ENCODE measurements at places on chromosomes 2 and 18. TPM values are rescaled to one million over a fixed set of nuclear protein-coding genes. Genes with fewer than 3 reads are reported as not detected.
A peak's percentile ranks its signal among the peaks of the same experiment; 100 is the strongest.

GRCh38 chr2:82964341-82964740, 1494.7 kb downstream of the SUCLG1 start:
- DNase-seq: no peak

DNA sequence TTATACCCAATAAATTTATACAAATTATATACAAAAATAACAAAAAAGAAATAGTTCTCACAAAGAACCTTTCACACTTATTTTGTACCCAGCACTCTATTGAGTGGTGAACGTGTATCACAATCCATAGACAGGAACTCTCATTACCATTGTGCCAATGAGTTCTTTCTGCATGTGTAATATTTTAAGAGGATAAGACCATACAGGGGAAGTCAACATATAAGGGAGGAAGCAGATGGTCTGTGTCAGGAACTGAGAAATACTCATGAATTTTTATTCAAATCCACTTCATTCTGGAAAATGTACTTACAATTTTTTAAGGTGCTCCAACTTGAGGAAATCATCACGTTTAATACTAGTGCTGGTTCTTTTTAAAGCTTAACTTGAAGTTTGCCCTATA, 27.1 kb upstream of the ELOA2 start:
- DNase-seq: no peak

DNA sequence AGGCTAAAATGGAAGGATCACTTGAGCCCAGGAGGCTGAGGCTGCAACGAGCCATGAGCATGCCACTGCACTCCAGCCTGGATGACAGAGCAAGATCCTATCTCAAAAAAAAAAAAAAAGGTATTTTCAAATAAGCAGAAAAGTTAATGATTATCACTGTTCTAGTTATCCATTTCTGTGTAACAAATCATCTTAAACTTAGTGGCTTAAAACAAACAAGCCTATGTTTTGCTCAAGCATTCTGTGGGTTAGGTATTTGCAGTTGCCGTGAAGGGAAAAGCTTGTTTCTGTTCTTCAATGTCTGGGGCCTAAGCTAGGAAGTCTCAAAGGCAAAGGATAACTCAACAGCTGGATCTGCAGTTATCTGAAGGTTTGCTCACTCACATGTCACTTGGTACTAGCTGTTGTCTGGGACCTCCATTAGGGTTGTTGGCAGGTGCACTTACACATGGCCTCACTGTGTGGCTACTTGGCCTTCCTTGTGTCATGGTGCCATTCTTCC, 14.1 kb downstream of the MFF start:
- no peak for DNase-seq

DNA sequence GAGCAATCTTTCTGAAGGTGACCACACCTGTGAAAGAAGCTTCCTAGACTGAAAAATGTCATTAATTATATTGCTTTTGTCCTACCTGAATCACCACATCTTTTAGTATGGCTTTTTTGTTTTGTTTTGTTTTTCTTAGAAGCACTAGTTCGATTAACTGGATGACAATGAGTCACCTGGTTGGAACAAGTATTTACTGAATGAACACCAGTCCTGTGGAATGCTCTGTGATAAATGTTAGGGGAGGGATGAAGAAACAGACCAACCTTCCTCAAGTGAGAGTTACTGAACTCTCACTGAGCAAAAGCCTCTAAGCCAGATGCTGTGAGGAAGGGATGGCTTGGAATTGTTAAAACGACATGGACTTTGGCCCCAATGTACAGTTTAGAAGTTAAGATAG, 26.8 kb upstream of the DCC start:
- no peak for DNase-seq

IL1F10 gene
- total RNA-seq: not detected

KCNG2 gene
- 0.99 TPM for total RNA-seq

ERLEC1 gene
- total RNA-seq: 43.4 TPM

- peak; percentile 31 for DNase-seq
Observed at GRCh38 chr2:12169721-12170120, 423.3 kb downstream of the LPIN1 start.

PLEK gene
- not detected for total RNA-seq

SLC30A3 gene
- total RNA-seq: 0.56 TPM

KCNK3 gene
- not detected for total RNA-seq

DNA sequence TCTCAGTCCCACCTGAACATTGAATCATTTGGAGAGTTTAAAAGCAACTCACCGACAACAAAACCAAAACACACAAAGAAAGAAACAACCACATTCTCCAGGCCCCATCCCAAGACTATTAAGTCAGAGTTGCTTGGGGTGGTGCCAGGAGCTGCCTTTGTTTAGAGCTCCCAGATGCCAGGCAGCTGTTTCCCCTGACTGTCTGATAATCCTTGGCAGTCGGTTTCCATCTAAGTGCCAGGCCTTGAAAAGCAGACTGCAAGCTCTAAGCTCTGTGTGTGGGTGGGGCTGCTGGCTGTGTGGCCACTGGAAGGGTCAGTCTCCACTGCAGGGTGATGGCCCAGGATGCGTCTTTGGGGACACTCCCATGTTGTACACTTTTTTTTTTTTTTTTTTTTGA, 255.3 kb upstream of the AGAP1 start:
- DNase-seq: no peak

SRD5A2 gene
- not detected for total RNA-seq

DNA sequence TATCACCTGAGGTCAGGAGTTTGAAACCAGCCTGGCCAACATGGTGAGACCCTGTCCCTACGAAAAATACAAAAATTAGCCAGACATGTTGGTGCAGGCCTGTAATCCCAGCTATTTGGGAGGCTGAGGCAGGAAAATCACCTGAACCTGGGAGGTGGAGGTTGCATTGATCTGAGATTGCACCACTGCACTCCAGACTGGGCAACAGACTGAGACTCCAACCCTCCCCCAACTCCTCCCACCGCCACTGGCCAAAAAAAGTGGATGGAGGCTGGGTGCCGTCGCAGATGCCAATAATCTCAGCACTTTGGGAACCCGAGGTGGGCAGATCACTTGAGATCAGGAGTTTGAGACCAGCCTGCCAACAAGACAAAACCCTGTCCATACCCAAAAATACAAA, 10.1 kb upstream of the SPIRE1 start:
- DNase-seq: no peak

MOGAT1 gene
- 2.0 TPM for total RNA-seq

DNA sequence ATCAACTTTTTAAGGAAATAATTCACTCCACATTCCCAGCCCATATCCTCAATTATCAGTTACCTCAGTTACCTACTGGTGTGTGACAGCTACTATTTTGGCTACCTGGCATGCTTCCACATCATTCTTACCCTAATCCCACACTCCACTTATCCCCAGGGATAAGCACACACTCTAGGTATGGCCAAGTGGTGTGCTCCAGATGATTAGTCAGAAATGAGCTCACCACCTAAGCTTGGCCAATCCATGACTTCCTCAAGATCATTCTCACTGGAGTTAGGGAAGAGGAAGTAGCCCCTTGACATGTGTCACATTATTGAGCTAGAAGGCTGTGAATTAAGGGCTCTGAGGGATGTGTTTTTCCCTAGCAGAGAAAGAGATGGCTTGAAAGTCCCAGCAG, 20.9 kb upstream of the SMAD4 start:
- DNase-seq: no peak

DNA sequence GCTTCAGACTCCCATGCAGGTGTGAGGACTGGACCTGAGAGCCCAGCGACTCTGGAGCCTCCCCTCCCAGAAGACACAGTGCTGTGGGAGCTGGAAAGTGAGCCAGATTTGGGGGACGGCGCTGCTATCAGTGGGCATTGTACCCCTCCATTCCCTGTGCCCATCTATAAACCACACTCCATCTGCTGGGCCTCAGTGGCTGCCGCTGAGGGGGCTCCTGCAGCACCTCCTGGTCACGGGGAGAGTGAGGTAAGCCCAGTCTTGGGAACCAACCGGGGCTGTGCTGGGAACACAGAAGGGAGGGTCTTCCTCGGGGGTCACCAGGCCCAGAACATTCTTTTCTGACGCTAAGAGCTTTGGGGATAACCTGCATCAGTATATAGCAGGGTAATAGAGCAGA, 9.5 kb downstream of the PSD4 start:
- no peak for DNase-seq

- DNase-seq: no peak
Observed at GRCh38 chr2:32246911-32247310, 17.8 kb downstream of the NLRC4 start.

DNA sequence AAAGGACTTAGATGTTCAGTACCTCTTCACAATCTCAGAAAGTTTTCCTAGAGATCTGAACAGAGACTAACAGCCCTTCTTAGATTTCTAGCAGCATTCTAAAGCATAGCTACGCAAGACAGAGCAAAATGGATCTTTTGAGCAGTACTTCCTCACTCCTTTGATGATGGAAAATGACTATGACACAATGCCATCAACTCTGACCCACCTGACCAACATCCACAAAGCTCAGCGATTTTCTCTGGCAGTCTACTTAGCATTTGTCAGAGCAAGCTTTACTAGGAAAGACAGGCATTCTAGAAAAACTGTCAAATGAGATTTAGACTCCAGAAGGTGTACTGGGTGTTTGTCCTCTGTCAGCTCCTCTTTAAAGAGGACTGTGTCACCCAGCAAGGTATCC, 180.9 kb upstream of the ACVR2A start:
- DNase-seq: no peak

KCNF1 gene
- total RNA-seq: 0.15 TPM

- no peak for DNase-seq
Observed at GRCh38 chr2:17104454-17104853, 413.8 kb downstream of the RAD51AP2 start.

CCDC74A gene
- total RNA-seq: 25.6 TPM

REG1B gene
- total RNA-seq: not detected

ZSWIM2 gene
- total RNA-seq: 0.39 TPM

POTEJ gene
- 0.21 TPM for total RNA-seq

All from neural progenitor cell (in vitro differentiated cells).